ENCODE measurements at places on chromosomes 1 and 21. TPM values are rescaled to one million over a fixed set of nuclear protein-coding genes. Genes with fewer than 3 reads are reported as not detected.

TMEM63A gene
- total RNA-seq: 56.3 TPM

GJA9 gene
- total RNA-seq: not detected

ITLN2 gene
- not detected for total RNA-seq

DNA sequence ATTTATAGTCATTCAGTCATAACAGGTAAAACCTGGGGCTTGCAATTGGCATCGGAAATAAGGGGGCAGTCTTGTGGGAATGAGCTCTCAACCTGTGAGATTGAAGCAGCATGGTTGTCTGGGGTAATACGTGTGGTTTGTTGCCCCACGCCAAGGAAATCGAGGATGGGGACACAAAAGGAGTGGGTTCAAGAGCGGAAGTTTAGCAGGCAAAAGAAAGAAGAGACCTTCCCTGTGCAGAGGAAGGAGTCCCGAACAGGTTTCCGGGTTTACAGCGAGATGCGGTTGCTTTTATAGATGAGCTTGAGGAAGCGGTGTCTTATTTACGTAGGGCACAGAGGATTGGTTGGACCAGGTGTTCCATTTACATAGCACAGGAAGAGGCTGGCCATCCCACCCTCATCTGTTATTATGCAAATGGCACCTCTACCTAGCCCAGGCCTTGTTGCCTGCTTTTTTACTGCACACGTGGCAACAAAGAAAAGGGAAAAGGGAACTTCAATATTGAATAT lies 37.3 kb downstream of the IFNAR1 start:
- no peak for DNase-seq
- no peak overlapping the region for H3K4me3 ChIP-seq
- no peaks in the 10 kb centered on the region for H3K27me3 ChIP-seq

GRCh38 chr21:39319814-39320332 lies 6.4 kb upstream of the BRWD1 start:
- H3K4me3 ChIP-seq: no peak overlapping the region
- no peaks in the 10 kb centered on the region for H3K27me3 ChIP-seq
- H3K36me3 ChIP-seq: no peaks in the 10 kb centered on the region
- no peak for DNase-seq

DNA sequence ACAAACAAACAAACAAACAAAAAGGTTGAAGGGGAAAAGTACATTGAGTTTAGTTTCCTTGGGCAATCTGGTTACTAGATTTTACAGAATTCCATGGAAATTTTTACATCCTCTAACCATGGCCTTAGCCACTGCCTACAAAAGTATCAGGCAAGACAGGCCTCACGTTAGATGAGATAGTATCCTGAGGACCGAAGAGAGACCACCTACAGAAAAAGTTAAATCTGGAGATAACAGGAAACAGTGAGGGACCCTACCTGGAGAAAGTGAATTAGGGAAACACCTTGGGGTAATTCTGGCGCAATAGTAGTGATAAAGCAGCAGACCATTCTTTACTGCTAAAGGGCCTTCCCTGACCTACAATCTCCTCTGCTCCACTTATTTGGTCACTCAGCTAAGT lies 8.7 kb downstream of the RAB29 start:
- H3K4me3 ChIP-seq: no peak overlapping the region
- H3K36me3 ChIP-seq: no peaks in the 10 kb centered on the region
- DNase-seq: no peak
- H3K27ac ChIP-seq: no peak overlapping the region
- no peaks in the 10 kb centered on the region for H3K4me1 ChIP-seq
- H3K27me3 ChIP-seq: no peaks in the 10 kb centered on the region

GRCh38 chr1:226498640-226499008 lies 49.9 kb upstream of the STUM start:
- no peaks in the 10 kb centered on the region for H3K36me3 ChIP-seq
- H3K27me3 ChIP-seq: no peaks in the 10 kb centered on the region
- no peak overlapping the region for H3K4me3 ChIP-seq
- H3K27ac ChIP-seq: no peak overlapping the region

DNA sequence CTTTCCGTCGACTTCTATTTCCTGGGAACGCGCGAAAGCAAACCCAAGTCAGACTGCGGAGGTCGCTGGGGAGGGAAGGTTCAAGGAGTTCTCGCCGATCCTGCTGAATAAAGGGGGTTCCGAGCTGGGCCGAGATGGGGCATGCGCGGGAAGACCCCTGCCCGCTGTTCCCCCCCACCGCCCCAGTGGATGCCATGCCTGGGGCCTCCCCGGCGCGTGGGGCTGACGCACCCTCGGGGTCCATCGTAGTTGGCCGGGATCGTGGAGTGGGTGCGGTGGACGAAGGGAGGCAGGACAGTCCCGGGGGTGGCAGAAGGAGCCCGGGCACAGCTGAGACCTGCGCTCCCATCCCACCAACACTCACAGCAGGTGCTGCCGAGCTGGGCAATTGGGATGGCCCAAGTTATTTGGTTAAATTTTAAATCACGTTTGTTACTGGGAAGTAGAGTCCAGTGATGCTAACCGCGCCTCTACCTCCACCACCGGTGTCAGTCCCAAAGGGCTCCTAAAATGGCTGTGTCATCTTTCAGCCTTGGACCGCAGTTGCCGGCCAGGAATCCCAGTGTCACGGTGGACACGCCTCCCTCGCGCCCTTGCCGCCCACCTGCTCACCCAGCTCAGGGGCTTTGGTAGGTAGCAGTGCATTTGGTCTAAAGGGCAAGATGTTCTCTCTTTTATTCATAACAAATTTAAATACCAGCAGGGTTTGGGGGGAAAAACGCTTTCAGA lies 801 bp downstream of the MX1 start:
- DNase-seq: no peak
- H3K4me1 ChIP-seq: no peaks in the 10 kb centered on the region
- peak overlapping the region; percentile 72 for H3K27ac ChIP-seq

DNA sequence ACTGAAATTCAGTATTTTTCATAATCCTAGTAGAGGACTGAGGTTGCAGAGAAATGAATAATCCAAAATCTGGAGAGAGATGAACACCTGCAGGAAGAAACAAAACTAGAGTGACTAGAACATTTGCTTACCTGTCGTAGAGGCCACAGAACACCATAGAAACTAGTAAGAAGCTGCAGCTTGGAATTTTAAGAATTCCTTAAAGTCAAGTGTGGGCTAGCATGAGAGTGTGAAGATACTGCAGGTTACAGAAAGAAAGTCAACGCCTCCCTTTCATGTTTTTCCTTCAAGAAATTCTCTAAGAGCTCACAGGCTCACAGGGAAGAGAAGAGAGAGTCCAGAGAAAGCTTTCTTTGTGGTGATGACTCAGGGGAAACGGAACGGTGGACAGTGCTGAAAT lies 633.7 kb downstream of the LRRIQ3 start:
- H3K4me3 ChIP-seq: no peak overlapping the region
- H3K27me3 ChIP-seq: no peaks in the 10 kb centered on the region
- H3K4me1 ChIP-seq: no peaks in the 10 kb centered on the region
- no peaks in the 10 kb centered on the region for H3K36me3 ChIP-seq

DNA sequence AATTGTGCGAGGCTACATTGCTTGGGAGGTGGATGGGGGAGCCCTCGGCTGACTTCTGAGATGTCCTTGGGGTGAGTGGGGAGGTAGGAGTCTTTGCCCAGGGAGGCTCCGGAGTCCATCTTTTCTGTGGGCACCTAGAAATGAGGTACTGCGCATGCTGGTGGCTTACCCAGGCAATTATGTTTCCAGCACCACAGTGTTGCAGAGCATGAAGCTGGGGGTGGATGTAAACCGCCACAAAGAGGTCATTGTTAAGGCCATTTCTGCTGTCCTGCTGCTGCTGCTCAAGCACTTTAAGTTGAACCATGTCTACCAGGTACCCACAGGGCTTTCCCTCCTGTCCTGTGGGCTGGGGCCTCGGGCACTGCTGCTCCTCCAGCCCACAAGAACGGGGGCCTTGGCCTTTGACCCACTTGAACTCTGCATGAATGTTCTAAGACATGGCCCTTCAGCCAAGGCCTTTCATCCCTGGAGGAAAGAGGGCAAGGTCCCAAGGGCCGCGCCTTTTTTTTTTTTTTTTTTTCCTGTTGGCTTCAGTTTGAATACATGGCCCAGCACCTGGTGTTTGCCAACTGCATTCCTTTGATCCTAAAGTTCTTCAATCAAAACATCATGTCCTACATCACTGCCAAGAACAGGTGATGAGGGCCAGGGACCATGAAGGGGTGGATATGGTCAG lies 14.6 kb downstream of the STRIP1 start:
- no peaks in the 10 kb centered on the region for H3K4me1 ChIP-seq
- DNase-seq: no peak
- no peaks in the 10 kb centered on the region for H3K27me3 ChIP-seq
- H3K27ac ChIP-seq: no peak overlapping the region
- no peak overlapping the region for H3K4me3 ChIP-seq

- H3K27ac ChIP-seq: peak overlapping the region; percentile 17
- H3K4me1 ChIP-seq: peaks cover 11% of the 10 kb centered on the region
- H3K27me3 ChIP-seq: peaks cover 65% of the 10 kb centered on the region
- H3K4me3 ChIP-seq: peak overlapping the region; percentile 13
- no peak for DNase-seq
Measured at GRCh38 chr1:75134647-75135572, 722 bp downstream of the LHX8 start.

GRCh38 chr1:228511546-228512445 lies 24.6 kb downstream of the RNF187 start:
- H3K27ac ChIP-seq: no peak overlapping the region
- no peaks in the 10 kb centered on the region for H3K4me1 ChIP-seq
- DNase-seq: no peak
- H3K4me3 ChIP-seq: no peak overlapping the region
- H3K27me3 ChIP-seq: no peaks in the 10 kb centered on the region

DNA sequence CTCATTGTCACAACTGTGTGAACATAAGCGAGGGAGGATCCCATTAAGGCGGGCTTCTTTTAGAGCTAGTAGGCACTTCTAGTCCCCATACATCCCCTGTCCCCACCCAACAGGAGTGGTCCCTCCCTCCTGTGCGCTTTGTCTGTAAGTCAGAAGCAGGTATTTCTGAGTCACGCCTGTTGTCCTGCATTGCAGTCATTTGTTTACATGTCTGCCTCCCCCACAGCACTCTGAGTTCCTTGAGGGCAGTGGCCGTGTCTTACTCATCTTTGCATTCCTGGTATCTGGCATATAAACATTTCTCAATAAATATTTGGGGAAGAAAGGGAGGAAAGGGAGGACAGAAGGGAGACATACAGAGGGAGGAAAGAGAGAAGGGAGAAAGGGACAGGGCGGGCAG lies 40.3 kb downstream of the PLEKHA6 start:
- no peaks in the 10 kb centered on the region for H3K27me3 ChIP-seq
- H3K27ac ChIP-seq: no peak overlapping the region
- H3K36me3 ChIP-seq: no peaks in the 10 kb centered on the region
- H3K4me1 ChIP-seq: no peaks in the 10 kb centered on the region

DNA sequence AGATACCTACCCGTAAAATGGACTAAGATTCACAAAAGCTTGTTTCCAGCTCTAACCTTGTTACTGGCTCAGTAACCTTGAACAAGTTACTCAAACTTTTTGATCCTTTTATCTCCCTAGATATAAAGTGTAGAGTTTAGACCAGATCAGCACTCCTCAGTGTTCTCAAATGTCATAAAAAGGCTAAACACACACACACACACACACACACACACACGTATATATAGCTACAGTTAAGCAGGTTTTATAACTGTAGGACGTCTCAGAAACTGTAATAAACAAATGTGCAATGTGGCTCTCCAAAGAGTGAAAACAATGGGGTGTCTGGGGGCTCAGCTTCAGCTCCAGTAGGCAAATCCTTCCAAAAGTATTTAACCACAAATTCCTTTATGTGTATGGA lies 34.0 kb downstream of the KCNJ15 start:
- no peak overlapping the region for H3K27ac ChIP-seq
- no peaks in the 10 kb centered on the region for H3K4me1 ChIP-seq
- DNase-seq: no peak
- no peak overlapping the region for H3K4me3 ChIP-seq
- no peaks in the 10 kb centered on the region for H3K27me3 ChIP-seq

DNA sequence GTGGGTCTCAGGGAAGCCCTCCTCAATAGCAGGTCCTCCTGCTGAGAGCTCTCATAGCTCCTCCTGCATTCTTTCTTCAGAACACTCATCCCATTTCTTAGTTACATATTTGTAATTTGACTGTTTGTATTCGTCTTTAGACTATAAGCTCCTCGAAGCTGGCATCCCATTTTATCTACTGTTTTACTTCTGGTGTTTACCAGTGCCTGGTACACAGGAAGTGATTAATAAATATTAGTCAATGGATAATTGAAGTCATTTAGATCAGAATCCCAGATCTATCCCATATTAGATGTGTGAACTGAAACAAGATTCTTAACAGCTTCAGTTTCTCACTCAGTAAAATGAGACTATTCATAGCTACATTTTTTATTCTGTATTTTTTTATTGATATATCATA lies 88.7 kb downstream of the PLPP3 start:
- no peaks in the 10 kb centered on the region for H3K36me3 ChIP-seq
- H3K4me1 ChIP-seq: no peaks in the 10 kb centered on the region
- no peak overlapping the region for H3K4me3 ChIP-seq
- no peak overlapping the region for H3K27ac ChIP-seq
- H3K27me3 ChIP-seq: no peaks in the 10 kb centered on the region

- peak; percentile 44 for DNase-seq
- peak overlapping the region; percentile 96 for H3K27ac ChIP-seq
- H3K4me3 ChIP-seq: no peak overlapping the region
- no peaks in the 10 kb centered on the region for H3K27me3 ChIP-seq
- no peaks in the 10 kb centered on the region for H3K36me3 ChIP-seq
Measured at GRCh38 chr1:154408174-154408777, 3.1 kb downstream of the IL6R start.

DNA sequence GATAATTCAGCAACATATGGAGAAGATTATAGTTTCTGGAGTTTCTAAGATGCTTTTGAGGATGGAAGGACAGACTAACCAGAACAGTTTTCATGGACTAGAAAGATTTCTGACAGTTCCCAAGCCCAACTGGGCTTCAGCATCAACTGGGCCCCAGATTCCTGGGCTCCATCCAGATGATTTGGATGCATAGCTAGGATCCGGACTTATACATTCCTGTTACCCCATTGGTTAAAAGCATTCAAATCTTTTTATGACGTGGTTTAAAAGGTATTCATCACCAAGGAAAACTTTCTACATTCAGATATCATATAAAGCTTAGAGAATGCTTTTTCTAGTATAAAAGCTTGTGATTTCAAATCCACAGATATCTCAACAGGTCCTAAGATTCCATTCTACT lies 29.7 kb downstream of the TSHB start:
- no peak overlapping the region for H3K4me3 ChIP-seq
- H3K4me1 ChIP-seq: peaks cover 4% of the 10 kb centered on the region
- no peaks in the 10 kb centered on the region for H3K27me3 ChIP-seq
- no peaks in the 10 kb centered on the region for H3K36me3 ChIP-seq

- H3K27ac ChIP-seq: no peak overlapping the region
- no peak for DNase-seq
- H3K36me3 ChIP-seq: no peaks in the 10 kb centered on the region
- H3K4me1 ChIP-seq: no peaks in the 10 kb centered on the region
Measured at GRCh38 chr1:166017395-166017794, 149.4 kb downstream of the FAM78B start.

GRCh38 chr1:154760469-154760933 lies 109.6 kb downstream of the KCNN3 start:
- H3K27ac ChIP-seq: peak overlapping the region; percentile 62
- peak; percentile 56 for DNase-seq
- H3K36me3 ChIP-seq: no peaks in the 10 kb centered on the region
- peak overlapping the region; percentile 34 for H3K4me3 ChIP-seq
- H3K27me3 ChIP-seq: no peaks in the 10 kb centered on the region

GRCh38 chr1:201088901-201089525 lies 23.2 kb downstream of the CACNA1S start:
- no peak overlapping the region for H3K27ac ChIP-seq
- no peaks in the 10 kb centered on the region for H3K27me3 ChIP-seq
- no peaks in the 10 kb centered on the region for H3K36me3 ChIP-seq
- no peak for DNase-seq
- H3K4me1 ChIP-seq: no peaks in the 10 kb centered on the region
- no peak overlapping the region for H3K4me3 ChIP-seq

Data from uterus (tissue), 4 donors.